Fibroblast of the aortic adventitia (primary cell): ENCODE measurements at places on chromosomes 7 and 10.
A peak's percentile ranks its signal among the peaks of the same experiment; 100 is the strongest.

DNA sequence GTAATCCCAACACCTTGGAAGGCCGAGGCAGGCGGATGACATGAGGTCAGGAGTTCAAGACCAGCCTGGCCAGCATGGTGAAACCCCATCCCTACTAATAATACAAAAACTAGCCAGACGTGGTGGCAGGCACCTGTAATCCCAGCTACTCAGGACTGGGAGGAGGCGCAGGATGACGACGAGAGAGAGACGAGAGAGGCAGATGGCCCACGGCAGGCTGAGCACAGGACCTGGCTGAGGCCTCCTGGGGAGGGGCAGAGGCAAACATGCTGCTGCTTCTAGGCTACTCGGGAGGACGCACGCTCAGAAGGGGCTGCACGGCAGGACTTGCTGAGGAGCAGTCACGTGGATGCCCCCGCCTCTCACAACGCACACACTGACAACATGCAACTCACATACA is 22.4 kb downstream of the DIP2C start:
- DNase-seq, result no peak

- peak; percentile 38 for DNase-seq
Measured at GRCh38 chr7:79290841-79291497, 162.5 kb downstream of the MAGI2 start.

DNA sequence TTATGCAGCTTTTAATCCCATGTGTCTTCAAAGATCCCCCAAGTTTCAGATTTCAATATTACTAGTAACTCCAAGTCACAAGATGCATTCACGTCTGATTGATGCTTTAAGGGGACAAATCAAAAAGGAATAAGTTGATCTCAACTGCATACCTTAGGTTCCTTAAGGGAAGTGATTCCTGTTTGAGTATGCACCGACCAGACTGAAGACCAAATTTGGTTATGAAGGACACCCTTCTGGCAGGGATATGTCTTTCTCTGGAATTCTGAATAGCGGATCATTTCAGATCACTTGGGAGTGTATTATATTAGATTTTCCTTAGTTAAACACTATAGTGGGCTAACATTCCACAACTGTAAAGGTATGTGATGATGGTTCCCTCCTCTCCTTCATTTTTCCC is 4.3 kb downstream of the KIF5B start:
- no peak for DNase-seq

- no peak for DNase-seq
Measured at GRCh38 chr7:11753433-11753832, 78.6 kb downstream of the THSD7A start.

- no peak for DNase-seq
Measured at GRCh38 chr7:83559887-83560286, 89.1 kb downstream of the SEMA3E start.

- no peak for DNase-seq
Measured at GRCh38 chr10:69738858-69739435, 62.8 kb upstream of the COL13A1 start.

- no peak for DNase-seq
Measured at GRCh38 chr7:5697754-5698424, 83.6 kb downstream of the RNF216 start.

- peak; percentile 36 for DNase-seq
Measured at GRCh38 chr7:90599038-90599437, 2.9 kb downstream of the CDK14 start.

GRCh38 chr10:97683556-97684367 is 3.3 kb downstream of the AVPI1 start:
- peak; percentile 55 for DNase-seq

GRCh38 chr7:40586197-40586596 is 451.4 kb downstream of the SUGCT start:
- peak; percentile 70 for DNase-seq

DNA sequence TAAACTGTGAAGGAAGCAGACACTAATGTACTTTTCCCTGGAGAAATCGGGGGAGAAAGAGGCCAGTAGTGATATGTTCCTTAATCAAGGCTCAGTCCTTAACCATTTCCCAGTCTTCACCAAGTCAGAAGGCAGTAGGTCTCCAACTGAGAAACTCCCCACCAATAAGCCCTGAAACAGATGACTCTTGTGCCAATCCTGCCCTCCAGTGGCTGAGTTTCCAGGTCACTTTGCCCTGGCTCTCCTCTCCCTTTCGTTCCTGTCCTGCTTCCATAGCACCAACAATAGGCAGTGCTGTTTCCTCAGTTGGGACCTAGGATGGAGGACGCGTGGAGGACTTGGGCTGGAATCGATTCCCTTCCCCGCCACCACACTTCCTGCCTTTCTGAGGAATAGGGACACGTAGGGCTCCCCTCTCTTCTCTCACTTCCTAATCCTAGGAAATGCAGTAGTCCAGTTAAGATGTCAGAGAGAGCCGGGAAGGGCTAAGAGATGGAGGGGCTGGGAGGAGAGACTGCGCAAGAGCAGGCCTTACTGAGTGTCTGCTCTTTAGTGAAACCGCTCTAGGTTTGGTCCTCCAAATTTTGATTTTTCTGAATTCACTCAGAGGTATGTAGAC is 23.4 kb downstream of the ATOH7 start:
- peak; percentile 82 for DNase-seq

- DNase-seq, result peak; percentile 24
Measured at GRCh38 chr10:8054244-8054493, 319 bp upstream of the GATA3 start.

GRCh38 chr7:133428326-133428725 is 175.4 kb downstream of the EXOC4 start:
- DNase-seq, result no peak

GRCh38 chr7:112699725-112700513 is 90.3 kb downstream of the TMEM168 start:
- DNase-seq, result no peak

- peak; percentile 73 for DNase-seq
Measured at GRCh38 chr10:28841625-28842024, 164.3 kb downstream of the BAMBI start.

DNA sequence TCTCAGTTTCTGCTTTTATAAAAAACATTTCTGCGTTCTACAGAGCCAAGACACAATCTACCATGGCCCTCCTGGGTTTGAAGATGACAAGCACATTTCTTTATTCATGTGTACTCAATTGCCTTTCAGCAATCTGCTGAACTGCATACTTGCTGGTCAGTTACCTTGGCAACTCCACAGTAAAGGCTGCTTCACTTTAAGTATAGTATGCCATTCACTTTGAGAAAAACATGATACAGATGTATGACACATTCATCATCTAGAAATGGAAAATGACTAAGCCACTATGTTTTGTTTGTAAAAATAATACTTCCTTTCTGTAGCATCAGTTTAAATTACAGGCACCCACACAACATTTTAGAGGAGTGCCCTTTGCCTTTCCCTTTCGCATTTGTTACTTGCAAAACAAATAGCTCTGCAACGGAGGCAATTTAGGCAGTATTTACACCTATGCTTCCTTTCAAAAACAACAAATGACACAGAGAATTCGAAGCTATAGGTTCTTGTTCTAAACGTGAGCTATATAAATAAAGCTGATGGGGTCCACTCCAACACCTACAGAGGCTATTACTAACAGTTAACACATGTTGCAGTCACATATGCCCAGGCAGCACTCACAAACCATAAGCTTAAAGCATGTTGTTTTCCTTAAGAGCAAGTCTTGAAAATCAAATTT is 23.5 kb downstream of the SGCE start:
- DNase-seq, result peak; percentile 66

DNA sequence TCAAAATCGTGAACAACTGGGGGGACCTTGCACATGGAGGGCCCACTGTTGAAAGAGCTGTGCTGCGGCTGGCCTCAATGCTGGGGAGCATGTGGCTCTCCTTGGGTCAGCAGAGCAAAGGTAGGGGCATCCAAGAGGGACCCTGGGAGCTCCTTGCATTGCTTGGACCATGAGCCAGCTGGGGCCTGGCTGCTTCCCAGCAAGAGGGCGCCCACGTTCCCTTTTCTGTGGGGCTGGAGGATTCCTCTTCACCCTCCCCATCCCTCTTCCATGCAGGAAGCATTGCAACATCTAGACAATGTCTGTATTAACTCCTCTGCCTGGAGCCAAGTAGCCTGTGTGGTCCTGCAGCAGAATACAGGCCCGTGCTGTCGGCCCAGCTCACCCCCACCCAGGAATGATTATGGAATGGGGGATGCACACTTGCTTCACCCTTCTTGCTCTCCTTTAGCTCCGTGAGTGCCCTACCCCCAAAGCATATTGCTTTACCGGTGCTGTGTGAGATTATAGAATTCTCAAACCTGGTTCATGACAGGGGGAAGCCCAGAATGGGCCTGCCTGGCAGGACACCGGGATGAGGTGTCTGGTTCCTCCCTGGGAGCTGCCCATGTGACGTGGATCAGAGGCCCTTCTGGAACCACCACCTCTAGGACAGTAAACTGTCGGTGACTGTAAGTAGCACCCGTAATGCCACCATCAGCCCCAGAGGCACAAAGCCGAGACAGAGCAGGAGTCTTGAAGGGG is 61.9 kb downstream of the SYPL1 start:
- DNase-seq, result peak; percentile 79

- peak; percentile 30 for DNase-seq
Measured at GRCh38 chr10:17652585-17652984, 8.6 kb downstream of the STAM start.

DNA sequence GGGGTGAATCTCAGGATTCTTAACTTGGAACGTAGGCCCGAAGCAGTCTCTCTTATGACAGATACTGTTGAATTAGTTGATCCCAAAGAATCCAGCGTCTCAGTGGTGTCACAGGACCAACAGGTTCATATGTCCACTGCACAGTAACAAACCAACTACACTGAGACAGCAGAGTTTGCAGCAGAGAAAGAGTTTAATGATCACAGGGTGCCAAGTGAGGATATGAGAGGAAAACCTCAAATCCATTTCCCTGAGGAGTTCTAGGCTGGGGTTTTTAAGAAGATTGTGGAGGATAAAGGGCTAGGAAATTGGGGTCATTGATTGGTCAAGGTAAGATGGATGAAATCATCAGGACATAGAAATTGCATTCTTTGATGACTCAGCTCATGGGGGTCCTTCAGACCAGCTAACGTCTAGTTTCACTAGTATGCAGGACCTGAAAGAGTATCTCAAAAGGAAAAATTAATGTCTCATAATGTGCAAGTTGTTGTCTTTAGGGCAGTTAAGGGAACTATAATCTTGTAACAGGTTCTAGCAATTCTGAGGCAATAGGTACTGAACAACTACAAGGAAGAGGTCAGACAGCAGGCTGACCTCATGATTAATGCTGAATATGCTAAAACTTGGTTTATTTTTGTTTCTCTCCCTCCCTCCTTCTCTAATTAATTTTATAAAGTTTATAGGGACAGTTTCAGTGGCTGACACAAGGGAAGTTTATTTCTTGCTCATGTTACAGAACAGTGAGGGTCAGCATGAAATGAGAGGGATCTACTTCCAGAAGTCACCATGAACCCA is 310.9 kb upstream of the NEBL start:
- no peak for DNase-seq

- no peak for DNase-seq
Measured at GRCh38 chr10:79181698-79182521, 113.1 kb downstream of the ZMIZ1 start.

- no peak for DNase-seq
Measured at GRCh38 chr7:68205826-68206225, 1209.2 kb downstream of the TYW1 start.

- DNase-seq, result no peak
Measured at GRCh38 chr10:129390726-129391125, 76.3 kb upstream of the MGMT start.

DNA sequence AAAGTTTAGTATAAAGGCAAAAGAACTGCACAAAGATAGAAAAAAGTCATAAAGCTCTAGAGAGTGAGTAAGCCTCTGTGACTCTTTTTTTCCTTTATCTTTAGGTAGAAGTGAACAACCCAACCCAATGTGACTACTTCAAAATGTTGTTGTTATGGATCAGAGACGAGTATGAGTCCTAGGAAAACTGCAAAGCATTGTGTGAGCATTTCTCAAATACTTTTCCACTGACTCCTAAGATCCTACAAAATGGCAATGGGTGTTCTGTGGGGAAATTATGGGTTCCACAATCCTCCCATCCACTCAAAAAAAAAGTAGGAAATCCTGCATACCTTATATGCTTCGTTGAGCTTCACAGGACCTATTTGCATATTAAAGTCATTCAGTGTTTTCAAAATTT is 177.1 kb downstream of the DGKI start:
- peak; percentile 56 for DNase-seq

GRCh38 chr7:9711259-9711918 is 1262.3 kb upstream of the PHF14 start:
- DNase-seq, result no peak

GRCh38 chr7:79598351-79598750 is 144.9 kb upstream of the MAGI2 start:
- DNase-seq, result no peak

- DNase-seq, result no peak
Measured at GRCh38 chr10:130400890-130401289, 264.7 kb downstream of the GLRX3 start.

DNA sequence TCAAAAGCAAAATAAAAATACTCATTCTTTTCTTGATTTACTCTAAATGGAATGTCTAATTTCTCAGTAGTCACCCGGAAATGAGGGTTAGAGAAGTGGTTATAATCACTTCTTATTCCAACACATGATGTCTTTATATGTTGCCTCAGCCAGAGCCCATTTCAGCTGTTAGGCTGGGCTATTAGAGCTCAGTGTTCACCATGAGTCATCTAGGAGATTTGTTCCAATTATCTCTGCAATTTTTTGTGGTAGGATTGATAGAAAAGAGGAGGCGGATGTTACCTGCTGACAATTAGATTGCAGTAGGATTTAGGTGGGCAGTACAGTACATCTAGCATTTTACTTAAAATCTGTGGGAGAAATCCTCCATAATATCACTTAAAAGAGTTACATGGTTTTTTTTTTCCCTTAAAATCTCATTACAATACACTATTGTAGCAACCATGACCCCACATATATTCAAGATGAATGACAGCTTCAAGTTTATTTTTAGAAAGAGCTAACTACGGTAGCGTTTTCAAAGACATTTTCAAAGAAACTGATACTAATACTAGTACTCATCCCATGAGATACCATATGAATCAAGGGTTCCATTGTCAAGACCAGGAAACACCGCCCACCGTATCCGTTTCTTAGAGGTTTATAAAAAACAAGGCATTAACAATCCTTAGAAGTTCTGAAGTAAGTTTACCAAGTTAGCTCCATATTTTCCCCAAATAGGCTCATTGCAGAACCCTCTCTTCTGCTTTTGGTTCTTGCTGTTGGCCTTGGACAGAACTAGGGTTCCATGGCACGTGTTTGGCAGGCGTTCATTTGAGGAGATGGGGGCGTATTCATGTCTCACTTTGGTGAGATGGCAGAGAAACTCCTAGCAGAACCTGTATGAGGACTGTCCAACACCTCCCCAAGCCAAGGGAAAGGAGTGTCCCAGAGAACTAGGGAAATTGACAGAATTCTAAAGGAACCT is 10.4 kb downstream of the CPA2 start:
- peak; percentile 66 for DNase-seq

- DNase-seq, result no peak
Measured at GRCh38 chr10:107033799-107034422, 130.6 kb downstream of the SORCS1 start.

DNA sequence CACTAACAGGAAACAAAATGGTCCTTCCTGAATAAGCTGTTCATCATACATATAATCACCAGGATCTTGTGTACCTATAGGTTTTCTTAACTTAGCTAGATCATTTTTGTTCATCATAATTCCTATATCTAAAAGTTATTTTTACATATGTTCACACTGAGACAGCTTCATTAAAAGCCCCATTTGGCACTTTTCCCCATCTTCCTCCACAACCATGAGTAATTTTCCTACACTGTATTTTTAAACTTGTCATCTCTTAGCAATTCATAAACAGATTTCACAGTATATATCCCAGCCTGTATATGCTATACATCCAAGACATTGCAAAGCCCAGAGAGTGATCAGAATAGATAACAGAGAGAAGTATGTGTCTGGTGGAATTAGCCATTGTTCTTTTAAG is 28.3 kb downstream of the ZNF365 start:
- DNase-seq, result no peak

GRCh38 chr7:101747879-101748345 is 69.5 kb upstream of the CUX1 start:
- no peak for DNase-seq
